ENCODE measurements at places on chromosomes 16 and 17. TPM values are rescaled to one million over a fixed set of nuclear protein-coding genes. Genes with fewer than 3 reads are reported as not detected.

Gene SULT1A1
- total RNA-seq = 0.38 TPM

Gene PGAP3
- total RNA-seq = 10.8 TPM

Gene SRCIN1
- total RNA-seq = 4.7 TPM

Gene KNOP1
- 20.1 TPM for total RNA-seq

Gene TK1
- 0.50 TPM for total RNA-seq

Gene SLC5A11
- 0.15 TPM for total RNA-seq

DNA sequence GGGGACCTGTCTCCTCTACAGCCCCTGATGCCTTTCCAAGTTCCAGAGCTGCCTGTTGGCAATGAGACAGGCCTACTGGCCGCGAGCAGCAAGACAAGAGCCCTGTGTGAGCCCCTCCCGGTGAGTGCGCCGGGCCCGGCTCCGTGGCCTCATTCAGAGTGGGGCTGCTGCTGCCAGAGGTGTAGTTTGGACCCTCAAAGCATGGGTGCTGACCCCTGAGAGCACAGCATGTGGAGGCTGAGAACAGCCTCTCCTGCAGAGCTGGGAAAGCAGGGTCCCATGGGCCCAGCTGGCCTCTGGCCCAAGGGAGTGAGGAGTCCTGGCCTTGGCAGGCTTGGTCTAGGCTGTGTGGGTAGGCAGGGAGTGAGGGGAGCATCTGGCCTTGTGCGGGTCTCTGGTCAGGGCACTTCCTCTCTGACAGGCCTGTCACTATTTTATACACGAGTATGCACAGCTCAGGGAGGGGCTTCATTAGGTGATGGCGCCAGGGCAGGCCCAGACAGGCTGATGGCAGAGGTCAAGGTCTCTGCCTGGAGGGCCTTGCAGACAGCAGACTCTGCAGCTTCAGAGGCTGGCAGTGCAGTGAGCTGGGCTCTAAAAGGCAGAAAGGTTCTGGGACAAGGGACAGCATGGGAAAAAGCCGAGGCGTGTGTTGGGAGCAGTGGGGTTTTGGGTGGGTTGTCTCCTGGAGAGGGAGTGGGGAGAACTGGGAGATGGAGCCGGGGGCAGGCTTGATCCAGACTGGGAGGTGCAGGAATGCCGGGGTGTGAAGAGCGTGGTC is 43.4 kb downstream of the ADCY7 start:
- peak; percentile 45 for ATAC-seq

- no peak for ATAC-seq
Measured at GRCh38 chr17:29744121-29744520, 121.4 kb upstream of the CORO6 start.

- no peak for ATAC-seq
Measured at GRCh38 chr16:76518781-76519180, 241.6 kb downstream of the CNTNAP4 start.

- no peak for ATAC-seq
Measured at GRCh38 chr16:86726340-86726739, 148.0 kb downstream of the FOXL1 start.

- ATAC-seq = no peak
Measured at GRCh38 chr17:48592057-48592514, 1.5 kb downstream of the HOXB5 start.

DNA sequence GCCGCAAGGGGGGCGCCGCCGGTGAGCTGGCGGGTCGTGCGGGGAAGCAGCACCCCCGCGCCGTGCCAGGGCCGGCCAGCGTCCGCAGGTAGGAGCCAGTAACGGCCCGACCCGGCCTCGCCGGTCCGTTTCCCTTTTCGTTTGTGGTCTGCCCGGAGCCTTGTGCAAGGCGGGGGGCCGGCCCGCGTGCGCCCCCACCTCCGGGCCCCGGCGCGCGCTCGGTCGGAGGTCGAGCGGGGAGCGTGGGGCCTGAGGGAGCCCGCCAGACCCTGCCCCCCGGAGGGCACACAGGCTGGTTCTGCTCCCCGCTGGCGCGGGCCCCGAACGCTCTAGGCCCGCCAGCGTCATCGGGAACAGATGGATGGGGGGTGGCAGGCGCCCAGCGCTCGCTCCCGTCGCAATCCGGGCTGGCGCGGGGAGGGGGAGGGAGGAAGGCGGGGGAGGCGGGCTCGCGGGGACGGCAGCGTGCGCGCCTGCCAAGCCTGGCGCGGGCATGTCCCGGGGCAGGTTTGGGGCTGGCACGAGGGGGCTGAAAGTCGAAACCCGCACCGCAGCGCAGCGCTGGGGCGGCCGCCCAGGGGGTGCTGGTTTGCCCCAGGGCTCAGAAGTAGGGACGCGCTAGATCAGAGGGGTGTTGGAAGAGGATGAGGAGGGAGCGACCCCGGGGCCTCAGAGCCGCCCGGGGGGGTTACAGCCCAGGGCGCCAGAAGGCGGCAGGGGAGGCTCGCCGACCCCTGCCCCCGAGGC is 1.5 kb upstream of the GSE1 start:
- peak; percentile 11 for ATAC-seq

DNA sequence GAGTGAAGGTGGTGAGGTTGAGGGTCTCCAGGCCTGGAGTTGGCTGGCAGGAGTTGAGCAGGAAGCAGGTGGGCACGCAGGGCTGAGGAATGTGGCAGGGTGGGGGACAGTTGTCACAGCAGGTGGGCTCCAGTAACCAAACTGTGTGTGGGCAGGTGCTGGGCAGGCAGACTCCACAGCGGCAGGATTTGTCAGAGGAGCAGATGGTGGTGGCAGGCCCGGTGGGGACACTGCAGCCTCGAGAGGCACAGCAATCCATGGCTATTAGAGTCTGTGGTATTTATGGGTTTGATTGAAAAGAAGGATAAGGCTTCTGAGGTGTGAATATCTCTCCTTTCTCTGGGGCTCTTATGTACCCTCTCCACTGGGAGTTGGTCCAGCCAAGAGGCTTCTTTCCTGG is at the start of gene KRTAP3-3:
Gene KRTAP3-3, minus strand, starts transcription at position 326 of the 400 bp plus-strand sequence. Its CDS starts 67 bp downstream, at position 259.
- no peak for ATAC-seq

GRCh38 chr17:3043737-3044365 is 19.6 kb downstream of the OR1D5 start:
- no peak for ATAC-seq

DNA sequence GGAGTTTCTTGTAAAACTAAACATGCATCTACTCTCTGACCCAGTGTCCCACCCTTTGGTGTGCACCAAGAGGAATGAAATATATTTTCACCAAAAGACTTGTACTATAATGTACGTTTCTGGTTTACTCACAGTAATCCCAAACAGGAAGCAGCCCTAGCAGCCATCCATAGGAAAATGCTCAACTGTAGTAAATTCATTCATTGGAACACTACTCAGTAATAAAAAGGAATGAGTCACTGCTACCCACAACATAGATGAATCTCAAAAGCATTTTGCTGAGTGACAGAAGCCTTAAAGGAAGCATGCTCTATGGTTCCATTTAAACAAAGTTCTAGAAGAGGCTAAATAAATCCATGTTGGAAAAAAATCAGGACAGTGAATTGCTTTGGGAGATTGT is 37.6 kb upstream of the DHRS7B start:
- ATAC-seq = no peak

DNA sequence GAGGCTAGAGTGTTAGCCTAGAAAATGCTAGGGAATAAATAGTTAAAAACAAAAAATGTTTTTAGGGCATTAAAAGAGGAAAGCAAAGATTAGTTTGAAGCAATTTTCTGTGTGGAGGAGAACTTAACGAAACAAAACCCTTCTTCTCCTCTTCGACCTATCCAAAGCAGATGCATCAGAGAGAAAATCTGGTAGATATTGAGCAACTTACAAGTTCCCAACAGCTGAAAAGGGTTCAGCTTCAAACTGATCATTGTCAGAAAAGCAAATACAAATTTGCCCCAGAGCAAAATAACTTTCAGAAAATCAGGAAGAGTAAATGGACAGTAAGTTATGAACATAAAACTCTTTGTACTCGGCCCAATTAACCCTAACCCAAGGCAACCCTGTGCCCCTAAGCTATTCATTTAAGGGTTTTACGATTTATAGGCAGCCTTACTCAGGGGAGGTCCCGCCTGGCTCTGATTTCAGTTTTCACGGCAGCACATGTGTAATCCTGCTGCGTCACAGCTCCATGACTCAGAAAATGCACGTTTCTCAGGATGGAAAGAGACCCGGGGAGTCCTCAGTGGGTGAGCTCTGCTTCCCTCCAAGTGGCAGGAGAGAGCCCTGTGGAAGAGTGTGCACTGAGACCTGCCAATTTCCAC is 405.7 kb upstream of the SALL1 start:
- ATAC-seq = peak; percentile 99

- ATAC-seq = no peak
Measured at GRCh38 chr16:47519546-47519945, 58.4 kb downstream of the PHKB start.

- ATAC-seq = no peak
Measured at GRCh38 chr16:56807011-56807675, 57.9 kb upstream of the SLC12A3 start.

DNA sequence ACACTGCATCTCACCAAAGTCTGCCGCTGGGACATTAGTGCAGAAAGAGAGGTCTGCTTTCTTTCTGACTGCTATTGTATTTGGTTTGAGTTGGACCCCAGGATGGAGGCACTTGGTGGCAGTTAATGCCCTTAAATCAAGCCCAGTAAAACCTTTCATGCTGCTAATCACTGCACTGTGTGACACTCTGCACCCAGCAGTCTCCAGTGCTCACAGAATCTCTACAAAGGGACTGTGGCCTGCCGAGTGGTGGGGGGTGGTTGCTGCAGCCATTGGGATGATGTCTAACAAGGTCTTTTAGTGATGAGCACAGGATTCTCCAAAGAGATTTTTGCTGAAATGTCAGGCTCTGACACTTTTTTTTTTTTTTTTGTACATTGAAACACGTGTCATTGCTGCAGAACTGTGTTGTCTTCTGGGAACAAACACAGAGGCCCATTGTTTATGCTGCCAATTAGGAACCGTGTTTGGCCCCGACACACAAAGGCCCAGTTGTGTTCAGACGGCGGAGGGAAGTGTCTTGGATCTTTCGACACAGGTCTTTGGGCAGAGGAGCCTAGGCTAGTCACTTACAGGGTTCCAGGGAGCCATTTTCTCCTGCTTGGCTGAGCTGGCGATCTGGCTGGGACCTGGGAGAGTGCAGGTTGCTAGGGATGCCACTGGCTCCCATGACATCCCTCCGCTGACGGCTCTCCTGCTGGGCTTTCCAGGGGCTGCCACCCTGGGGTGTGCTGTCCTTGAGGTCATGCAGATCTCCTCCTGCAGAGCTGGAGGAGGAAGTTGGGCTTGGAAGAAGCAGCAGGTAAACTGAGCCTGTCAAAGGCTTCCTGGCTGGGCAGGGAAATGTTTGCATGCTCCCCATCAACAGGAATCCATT is 16.2 kb upstream of the TNRC6C start:
- ATAC-seq = peak; percentile 89

GRCh38 chr17:57422574-57423164 is 166.3 kb downstream of the MSI2 start:
- ATAC-seq = no peak

GRCh38 chr17:47190243-47190642 is 1.1 kb upstream of the CDC27 start:
- ATAC-seq = no peak
